ENCODE measurements at places on chromosomes 2 and 18.

- H3K27me3 ChIP-seq = no peaks in the 10 kb centered on the region
- H3K36me3 ChIP-seq = no peaks in the 10 kb centered on the region
- no peak overlapping the region for H3K4me3 ChIP-seq
- DNase-seq = no peak
Observed at GRCh38 chr2:163919717-163920116, 183.9 kb upstream of the FIGN start.

DNA sequence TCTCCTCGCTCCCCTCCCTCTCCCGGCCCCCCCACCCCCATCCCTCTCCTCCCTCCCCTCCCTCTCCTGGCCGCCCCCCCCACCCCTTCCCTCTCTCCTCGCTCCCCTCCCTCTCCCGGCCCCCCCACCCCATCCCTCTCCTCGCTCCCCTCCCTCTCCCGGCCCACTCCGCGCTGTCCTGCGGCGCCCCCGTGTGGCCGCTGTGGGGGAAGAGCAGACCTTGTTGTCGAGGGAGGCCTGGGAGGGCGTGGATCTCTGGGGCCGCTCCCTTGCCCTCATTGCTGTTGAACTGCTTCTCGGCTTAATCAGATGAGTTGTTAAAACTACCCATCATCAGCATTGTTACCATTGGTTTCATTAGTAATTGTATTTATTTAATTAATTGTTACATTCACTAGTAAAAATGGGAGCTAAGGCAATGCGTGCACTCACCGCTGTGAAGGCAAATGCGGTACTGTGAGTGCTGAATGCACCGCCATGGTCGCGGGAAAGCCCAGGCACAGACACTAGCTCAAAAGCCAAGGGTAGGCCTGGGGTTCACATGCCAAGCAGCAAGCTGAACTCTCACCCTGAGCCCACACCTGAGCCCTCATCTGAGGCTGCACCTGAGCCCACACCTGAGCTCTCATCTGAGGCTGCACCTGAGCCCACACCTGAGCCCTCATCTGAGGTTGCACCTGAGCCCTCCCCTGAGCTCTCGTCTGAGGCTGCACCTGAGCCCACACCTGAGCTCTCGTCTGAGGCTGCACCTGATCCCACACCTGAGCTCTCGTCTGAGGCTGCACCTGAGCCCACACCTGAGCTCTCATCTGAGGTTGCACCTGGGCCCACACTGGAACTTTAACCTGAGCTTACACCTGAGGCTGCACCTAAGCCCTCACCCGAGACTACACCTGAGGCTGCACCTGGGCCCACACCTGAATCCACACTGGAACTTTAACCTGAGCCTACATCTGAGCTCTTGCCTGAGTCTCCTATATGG, 8.8 kb downstream of the RTP5 start:
- H3K4me3 ChIP-seq = no peak overlapping the region
- H3K27me3 ChIP-seq = no peaks in the 10 kb centered on the region
- H3K4me1 ChIP-seq = peaks cover 54% of the 10 kb centered on the region
- H3K36me3 ChIP-seq = peaks cover 4% of the 10 kb centered on the region

DNA sequence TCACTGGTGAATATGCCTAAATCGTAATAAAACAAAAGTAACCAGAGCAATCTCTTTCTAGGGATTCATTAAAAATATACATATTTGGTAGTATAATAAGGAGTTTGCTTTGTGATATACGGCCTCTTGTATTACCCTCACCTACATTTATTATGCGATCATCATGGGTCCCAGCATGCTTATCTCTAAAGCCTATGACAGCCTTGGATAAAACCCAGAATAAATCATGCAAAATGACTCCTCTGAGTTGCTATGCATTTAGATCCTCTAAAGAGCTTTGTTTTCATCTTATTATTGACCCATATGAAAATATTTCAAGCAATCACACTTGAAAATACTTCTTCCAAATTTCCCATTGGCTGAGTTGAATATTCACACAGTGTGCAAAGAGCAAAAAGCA, 432.3 kb downstream of the SUCLG1 start:
- H3K27ac ChIP-seq = no peak overlapping the region
- H3K36me3 ChIP-seq = no peaks in the 10 kb centered on the region
- DNase-seq = no peak
- H3K4me3 ChIP-seq = no peak overlapping the region

- H3K4me3 ChIP-seq = no peak overlapping the region
- H3K36me3 ChIP-seq = peaks cover 9% of the 10 kb centered on the region
- DNase-seq = no peak
- H3K27ac ChIP-seq = no peak overlapping the region
Observed at GRCh38 chr2:73053316-73054114, 18.0 kb downstream of the SFXN5 start.

DNA sequence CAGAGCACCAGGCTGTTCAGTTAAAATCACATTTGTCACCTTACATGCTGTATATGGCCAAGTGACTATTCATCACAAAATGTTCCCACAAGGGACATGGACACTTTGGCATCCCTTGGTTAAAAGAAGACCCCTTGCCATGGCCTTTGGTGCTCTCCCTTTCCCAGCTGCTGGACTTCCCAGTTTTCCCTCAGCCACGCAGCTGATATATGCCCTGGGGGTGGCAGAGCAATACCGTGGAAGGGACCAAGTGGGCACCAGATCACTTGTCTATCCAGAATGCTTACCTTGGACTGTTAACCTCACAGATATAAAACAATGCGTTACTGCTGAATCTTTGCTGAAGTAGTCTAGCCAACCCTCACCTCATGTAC, 35.3 kb downstream of the PAIP2B start:
- H3K27me3 ChIP-seq = no peaks in the 10 kb centered on the region
- DNase-seq = no peak
- no peak overlapping the region for H3K4me3 ChIP-seq
- H3K4me1 ChIP-seq = no peaks in the 10 kb centered on the region
- H3K36me3 ChIP-seq = no peaks in the 10 kb centered on the region

DNA sequence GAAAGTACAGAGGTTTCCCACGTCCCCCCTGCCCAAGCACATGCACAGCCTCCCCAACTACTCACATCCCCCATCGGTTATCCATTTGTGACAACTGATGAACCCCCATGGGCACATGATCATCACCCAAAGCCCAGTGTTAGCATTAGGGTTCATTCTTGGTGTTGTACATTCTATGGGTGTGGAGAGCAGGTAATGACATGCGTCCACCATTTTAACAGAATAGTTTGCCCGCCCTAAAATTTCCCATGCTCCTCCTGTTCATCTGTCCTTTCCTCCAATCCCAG, 74.3 kb downstream of the LONRF2 start:
- H3K36me3 ChIP-seq = no peaks in the 10 kb centered on the region
- H3K4me1 ChIP-seq = no peaks in the 10 kb centered on the region
- H3K4me3 ChIP-seq = no peak overlapping the region
- H3K27ac ChIP-seq = no peak overlapping the region

DNA sequence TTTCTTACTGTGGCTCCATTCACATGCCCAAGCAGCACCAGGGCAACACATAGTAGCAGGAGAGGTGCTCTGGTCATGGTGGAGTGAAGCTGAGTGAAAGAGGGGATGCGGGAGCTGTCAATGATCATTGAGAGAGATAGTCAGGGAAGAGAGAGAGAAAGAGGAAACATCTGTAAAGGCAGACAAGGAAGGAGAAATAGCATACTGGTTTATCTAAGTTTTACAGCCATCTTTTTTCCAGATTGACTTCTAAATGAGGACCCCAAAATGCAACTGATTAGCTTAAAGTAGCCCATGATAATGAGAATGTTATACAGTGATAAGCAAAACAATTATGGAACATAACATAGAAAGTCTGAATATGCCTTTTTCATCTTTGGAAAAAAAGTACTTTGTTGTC, at the start of gene C2orf66:
Gene C2orf66 (minus strand): TSS at position 96 of the 400 bp plus-strand sequence. CDS start 19 bp downstream, at position 77.
- H3K27ac ChIP-seq = no peak within 1 kb of the TSS
- DNase-seq = no peak
- H3K27me3 ChIP-seq = no peaks in the 10 kb centered on the region
